ENCODE measurements at places on chromosomes 4 and X. TPM values are rescaled to one million over a fixed set of nuclear protein-coding genes. Genes with fewer than 3 reads are reported as not detected.
A peak's percentile ranks its signal among the peaks of the same experiment; 100 is the strongest.

DNA sequence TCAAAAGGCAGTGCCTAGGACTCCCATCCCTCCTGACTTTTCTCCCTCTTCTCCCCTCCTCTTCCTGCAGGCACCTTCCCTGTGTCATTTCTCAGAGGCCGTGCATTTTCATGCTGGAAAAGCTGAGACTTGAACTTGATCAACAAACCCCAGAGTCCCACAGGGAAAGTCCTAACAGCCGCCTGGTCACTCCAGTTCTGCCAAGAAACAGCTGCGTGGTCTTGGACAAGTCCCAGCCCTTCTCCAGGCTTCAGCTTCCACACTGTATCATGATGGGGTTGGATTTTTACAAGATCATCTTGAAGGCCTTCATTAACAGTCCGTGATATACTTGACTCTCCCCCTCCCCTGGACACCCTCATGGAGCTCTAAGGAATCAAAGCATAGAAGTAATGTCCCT, 366.0 kb downstream of the BCOR start:
- peak; percentile 64 for DNase-seq

DNA sequence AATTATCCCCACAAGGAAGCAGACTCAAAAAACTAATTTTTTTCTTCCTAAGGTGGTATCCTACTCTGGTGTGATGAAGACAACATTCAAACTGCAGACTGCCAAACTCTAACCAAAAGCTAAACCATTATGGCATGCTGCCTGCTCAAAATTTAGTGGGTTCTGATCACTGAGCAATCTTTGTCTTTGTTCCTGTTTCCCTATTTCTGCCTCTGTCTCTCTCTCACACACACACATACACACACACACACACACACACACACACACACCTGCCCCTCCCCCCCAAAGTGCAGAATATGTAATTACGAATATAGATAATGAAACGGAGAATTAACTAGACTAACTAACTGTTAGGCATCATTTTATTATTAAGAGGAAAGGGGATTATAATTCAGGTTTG, 1278.6 kb downstream of the PCDH7 start:
- no peak for DNase-seq

DNA sequence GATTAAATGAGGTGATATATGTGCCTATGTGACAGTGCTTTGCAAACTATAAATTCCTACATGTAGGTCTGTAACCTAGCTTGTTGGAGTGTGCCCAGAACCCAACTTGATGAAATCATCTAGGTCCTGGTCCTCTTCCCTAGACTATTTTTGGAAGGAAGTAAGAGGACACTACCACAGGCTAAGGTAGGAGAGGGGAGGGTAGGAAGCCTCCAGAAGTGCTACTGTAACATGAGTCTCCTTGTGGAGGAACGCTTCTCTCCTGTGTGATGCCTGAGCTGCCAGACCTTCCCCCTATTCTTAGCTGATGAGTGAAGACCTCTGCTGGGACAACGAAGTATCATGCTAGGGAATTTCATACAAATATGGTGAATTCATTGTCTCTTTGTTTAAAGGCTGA, 41.8 kb upstream of the IL21 start:
- no peak for DNase-seq

DNA sequence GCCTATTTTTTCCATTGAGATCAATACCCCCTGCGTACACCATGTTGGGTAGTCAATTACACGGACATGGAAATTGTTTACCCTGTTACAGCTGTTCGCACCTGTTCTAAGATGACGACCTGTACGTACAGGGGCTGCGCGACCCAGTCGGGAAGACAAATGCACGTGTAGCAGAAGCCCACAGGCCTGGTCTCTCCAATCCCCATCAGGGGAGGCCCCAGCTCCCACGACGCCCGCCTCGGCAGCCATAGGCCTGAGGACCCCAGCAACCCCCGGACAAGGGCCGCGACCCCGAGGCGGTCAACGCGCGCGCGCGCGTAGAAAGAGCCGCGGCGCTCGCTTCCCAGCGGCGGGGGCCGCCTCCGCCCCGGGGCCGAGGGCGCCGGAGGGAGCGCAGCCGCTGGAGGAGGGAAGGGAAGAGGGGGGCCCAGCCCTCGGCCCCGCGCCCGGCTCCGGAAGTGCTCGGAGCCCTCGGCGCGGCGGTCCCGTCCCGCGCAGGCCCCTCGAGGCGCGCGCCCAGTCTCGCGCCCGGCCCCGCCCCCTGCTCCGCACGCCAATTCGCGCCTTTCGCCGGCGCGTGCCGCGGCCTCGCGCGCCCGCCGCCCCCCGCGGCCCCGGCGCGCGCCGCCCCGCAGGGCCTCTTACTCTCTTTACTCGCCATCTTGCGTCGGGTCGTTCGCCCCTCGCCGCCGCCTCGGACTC, 618 bp downstream of the RBBP7 start:
- no peak for DNase-seq

GRCh38 chr4:86250006-86250405, 109.8 kb downstream of the MAPK10 start:
- no peak for DNase-seq

- DNase-seq = peak; percentile 41
Observed at GRCh38 chr4:2451821-2452785, 16.8 kb upstream of the RNF4 start.

Gene LGI2
- total RNA-seq = 2.2 TPM

Gene AFP
- total RNA-seq = not detected

All from ascending aorta (tissue), 2 donors.